ENCODE measurements at places on chromosomes 4 and X. TPM values are rescaled to one million over a fixed set of nuclear protein-coding genes. Genes with fewer than 3 reads are reported as not detected.

GRCh38 chrX:31421441-31421840 is 349.6 kb upstream of the FTHL17 start:
- DNase-seq: no peak

- no peak for DNase-seq
Observed at GRCh38 chr4:40547789-40548132, 81.9 kb downstream of the RBM47 start.

The ZNF711 gene
- polyA plus RNA-seq: 20.6 TPM

The ADH1A gene
- 0.43 TPM for polyA plus RNA-seq

GRCh38 chr4:2817701-2818350 is 24.9 kb downstream of the SH3BP2 start:
- no peak for DNase-seq

- no peak for DNase-seq
Observed at GRCh38 chr4:58136604-58137003, 1026.4 kb upstream of the IGFBP7 start.

DNA sequence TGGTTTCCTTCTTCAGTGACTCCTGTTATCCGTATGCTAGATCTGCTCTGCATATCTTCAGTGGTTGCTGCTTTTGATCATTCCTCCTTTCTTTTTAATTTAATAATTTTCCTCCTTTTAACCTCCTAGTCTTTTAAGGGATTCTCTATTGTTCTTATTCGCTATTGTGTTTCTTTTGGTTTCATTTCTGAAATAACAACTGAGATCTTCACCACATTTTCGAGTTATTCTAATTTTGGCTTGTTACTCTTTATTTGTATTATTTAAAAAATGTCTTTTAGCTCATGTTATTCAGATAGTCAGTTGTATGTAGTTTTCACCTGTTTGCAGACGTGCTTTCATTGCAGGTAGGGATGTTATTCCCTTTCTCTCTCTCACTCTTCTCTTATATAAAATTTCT is 24.9 kb downstream of the IGFBP7 start:
- DNase-seq: no peak

The SCD5 gene
- 20.1 TPM for polyA plus RNA-seq

The AFM gene
- polyA plus RNA-seq: 0.02 TPM

DNA sequence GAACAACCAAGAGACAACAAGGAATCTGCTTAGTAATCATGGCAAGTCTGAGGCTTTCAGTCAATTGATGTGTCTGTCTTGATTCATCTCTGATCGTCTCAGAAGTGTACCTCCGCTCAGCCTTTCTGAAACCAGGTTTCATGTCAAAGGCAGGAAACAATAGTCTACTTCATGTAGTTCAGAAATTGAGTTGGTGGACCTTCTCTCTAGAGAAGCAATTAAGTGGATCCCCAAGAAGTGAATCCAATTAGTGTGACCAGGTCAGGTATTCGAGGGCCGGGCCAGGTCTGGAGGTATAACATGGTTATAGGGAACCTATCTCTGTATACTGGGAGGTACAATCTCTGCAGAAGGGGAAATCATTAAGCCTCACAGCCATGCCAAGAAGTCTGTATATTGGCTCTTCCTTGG is 32.0 kb downstream of the DAPP1 start:
- no peak for DNase-seq

DNA sequence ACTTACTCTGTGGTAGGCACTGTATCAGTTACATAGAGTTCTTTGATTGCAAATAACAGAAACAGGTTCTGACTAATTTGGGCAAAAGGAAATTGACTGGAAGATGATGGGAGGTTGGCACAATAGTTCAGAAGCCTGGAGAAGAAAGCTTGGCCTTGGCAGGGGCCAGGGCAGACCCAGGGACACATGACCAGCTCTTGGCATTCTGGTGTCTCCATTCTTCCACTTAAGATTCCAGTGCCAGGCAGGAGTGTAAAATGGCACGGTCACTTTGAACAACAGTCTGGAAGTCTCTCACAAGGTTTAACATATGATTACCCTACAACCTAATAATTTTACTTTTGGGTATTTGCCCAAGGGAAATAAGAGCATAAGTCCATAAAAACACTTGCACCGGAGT is 175.9 kb downstream of the BCOR start:
- DNase-seq: no peak

The DMP1 gene
- polyA plus RNA-seq: 1.1 TPM

GRCh38 chr4:63580796-63581475 is 828.3 kb downstream of the TECRL start:
- DNase-seq: no peak

DNA sequence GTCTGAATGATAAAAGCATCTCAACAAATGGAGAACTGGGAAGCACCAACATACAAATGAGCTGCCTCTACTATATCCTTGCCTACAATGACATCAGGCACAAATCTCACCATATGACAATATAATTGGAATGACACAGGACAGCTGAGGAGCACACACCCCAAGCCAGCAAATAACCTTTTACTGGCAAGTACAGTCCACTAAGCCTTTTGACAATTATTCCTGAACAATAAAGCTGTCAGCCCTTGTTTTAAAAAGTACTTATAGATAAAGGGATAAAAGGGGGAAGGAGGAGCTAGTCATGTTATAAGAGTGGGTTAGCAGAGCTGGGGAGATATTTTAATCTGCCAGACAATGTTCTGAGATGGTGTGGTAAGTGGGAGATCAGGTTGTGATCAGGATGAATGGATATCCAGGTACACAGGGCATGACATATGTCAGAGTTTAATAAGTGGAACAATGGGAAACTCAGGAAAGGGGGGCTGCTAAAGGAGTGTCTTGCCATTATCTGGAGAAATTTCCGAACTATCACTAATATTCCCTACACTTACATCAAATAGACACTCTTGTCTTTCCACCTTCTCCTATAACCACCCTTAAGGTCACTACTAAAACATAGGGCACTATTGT is 127.6 kb downstream of the GPC3 start:
- no peak for DNase-seq

GRCh38 chr4:28250646-28251045 is 1390.0 kb downstream of the STIM2 start:
- no peak for DNase-seq

DNA sequence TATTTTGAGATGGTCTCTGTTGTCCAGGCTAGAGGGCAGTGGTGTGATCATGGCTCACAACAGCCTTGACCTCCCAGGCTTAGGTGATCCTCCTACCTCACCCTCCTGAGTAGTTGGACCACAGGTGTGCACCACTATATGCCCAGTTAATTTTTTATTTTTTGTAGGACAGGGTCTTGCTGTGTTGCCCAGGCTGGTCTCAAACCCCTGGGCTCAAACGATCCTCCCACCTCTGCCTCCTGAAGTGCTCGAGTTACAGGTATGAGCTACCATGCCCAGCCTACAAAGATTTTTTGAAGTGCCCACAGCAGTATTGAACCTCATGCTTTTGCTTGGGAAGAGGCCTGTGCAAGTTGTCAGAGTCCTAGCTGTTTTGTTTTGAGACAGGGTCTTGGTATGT is 31.1 kb downstream of the NSD2 start:
- DNase-seq: no peak

GRCh38 chrX:129741880-129742758 is 3.3 kb downstream of the XPNPEP2 start:
- no peak for DNase-seq

DNA sequence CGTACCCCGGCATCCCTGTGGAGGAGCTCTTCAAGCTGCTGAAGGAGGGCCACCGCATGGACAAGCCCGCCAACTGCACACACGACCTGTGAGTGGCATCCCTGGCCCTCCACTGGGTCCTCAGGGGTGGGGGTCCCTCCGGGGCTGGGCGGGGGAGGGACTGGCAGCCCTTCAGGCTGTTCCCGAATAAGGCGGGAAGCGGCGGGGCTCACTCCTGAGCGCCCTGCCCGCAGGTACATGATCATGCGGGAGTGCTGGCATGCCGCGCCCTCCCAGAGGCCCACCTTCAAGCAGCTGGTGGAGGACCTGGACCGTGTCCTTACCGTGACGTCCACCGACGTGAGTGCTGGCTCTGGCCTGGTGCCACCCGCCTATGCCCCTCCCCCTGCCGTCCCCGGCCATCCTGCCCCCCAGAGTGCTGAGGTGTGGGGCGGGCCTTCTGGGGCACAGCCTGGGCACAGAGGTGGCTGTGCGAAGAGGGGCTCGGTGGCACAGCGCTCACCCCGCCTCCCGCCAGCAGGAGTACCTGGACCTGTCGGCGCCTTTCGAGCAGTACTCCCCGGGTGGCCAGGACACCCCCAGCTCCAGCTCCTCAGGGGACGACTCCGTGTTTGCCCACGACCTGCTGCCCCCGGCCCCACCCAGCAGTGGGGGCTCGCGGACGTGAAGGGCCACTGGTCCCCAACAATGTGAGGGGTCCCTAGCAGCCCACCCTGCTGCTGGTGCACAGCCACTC is 13.7 kb downstream of the FGFR3 start:
- no peak for DNase-seq

All from thymus (tissue), 14 donors.